ENCODE measurements at places on chromosomes 13 and 19.
A peak's percentile ranks its signal among the peaks of the same experiment; 100 is the strongest.

DNA sequence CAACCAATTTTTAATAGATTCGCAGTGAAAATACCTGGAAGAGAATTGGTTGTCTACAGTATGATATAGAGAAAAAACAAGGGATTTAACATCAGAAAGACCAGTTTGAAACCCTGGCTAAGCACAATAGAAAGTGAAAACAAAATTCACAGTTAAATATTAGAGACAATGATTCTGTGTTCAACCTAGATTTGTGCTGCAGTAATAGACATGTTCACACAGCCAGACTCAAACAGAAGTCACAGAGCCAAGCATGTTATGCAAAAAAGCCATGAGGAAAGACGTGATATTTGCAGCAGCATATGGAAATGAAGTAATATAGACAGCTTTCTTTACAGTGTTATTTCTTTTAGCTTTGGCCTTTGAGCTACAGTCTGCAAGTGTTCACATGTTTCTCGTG, 48.1 kb downstream of the SCEL start:
- DNase-seq: no peak

- DNase-seq: no peak
These were observed 53.0 kb downstream of the DPY19L3 start for GRCh38 chr19:32458500-32459123.

DNA sequence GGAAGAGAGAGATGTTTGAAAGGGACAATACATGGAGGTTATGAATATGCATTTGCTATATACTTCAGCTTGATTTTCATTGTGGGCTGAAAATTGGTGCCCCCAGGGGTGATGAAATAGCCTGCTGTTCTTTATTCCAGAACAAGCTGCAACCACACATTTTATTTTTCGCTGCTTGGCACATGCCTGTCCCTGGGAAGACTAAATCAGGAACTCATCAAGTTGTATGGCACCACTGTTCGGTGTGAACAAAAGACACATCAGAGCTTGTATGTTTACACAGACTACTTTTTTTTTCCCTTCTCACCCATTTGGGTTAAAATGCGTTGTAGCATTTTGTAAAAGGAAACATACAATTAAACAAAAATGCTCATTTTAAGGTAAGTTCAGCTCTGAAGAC, 230.7 kb downstream of the NALCN start:
- DNase-seq: no peak

GRCh38 chr13:74288361-74288911, 154.2 kb upstream of the KLF12 start:
- peak; percentile 2 for DNase-seq

DNA sequence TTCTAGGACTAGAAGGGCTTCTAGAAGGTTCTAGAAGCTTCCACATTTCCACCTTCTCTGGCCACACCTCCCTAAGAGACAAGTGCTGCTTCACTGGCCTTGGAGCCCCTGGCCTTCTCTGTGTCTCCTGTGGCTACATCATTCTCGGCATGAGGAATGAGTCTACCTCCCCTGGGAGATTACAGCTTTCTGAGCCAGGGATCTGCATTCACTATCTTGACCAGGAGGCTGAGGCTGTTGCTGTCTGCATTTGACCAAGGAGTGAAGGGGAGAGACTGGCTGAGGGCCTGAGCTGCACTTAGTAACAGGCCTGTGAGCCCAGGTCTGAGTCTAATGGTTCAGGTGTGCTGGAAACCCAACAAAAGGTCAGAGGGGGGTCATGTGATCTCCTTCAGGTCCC, 5.3 kb downstream of the CPAMD8 start:
- no peak for DNase-seq

DNA sequence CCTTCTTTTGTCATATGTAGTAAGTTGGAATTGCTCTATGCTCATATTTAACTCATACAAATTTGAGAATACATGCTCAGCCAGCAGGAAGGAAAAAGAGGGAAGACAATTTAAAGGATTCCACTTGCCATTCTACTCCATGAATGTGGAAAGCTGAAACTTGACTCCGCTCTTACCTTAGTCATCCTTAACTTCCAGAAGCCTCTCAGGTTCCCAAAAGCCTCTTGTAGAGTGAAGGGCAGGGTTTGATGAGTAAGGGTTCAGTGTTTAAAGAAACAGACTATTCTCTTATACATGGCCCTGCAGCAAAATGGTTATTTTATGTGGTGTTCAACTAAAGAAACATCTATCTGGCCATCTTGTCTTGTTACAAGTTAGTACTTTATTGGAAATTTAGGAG, 27.1 kb downstream of the FAM124A start:
- no peak for DNase-seq

GRCh38 chr19:34336781-34337271, 28.2 kb upstream of the GPI start:
- no peak for DNase-seq

- DNase-seq: no peak
These were observed 318.3 kb downstream of the NDFIP2 start for GRCh38 chr13:79799059-79799867.

- no peak for DNase-seq
These were observed 84.0 kb downstream of the MZT1 start for GRCh38 chr13:72643311-72643989.

- peak; percentile 40 for DNase-seq
These were observed 34.2 kb upstream of the PNMA8B start for GRCh38 chr19:46529622-46530451.

DNA sequence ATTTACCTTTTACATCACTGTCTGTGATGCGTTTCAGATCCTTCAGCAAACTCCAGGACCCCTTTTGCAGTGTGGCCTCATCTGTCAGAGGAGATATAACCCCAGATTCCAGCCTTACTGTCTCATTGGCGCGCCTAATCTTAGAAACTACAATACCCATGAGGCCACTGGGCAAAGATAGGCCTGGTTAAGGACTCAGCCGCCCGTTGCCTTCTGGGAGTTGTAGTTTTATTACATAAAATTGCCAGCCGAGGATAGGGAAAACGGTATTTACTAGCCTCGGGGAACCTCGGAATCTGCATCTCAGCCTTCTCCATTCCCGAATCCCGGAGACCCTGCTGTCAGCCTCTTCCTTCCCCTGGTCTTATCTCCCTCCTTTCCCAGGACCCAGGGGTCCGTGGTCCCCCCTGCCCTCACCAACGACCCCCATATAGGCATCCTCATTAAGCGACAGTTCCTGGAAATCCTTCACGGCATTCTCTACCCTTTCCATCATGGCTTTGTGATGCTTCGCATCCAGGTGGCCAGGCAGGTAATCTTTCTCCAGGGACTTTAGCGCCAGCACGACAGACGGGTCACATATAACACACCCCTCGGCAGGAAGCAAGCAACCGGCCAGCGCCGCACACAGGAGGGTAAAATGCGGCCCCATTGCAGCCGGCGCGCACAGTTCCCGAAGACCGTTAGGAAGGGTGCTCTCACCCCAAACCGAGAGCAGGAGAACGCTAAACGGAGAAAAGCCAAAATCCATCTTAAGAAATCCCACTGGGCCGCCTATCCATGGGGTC, 1.3 kb downstream of the IZUMO1 start:
- DNase-seq: peak; percentile 60
